Fibroblast of lung (primary cell): ENCODE measurements at places on chromosomes 1 and 21.

GRCh38 chr21:44005593-44005992 is 6.5 kb upstream of the TRAPPC10 start:
- DNase-seq, result no peak

- peak; percentile 50 for DNase-seq
Measured at GRCh38 chr1:85225624-85226380, 25.0 kb upstream of the SYDE2 start.

DNA sequence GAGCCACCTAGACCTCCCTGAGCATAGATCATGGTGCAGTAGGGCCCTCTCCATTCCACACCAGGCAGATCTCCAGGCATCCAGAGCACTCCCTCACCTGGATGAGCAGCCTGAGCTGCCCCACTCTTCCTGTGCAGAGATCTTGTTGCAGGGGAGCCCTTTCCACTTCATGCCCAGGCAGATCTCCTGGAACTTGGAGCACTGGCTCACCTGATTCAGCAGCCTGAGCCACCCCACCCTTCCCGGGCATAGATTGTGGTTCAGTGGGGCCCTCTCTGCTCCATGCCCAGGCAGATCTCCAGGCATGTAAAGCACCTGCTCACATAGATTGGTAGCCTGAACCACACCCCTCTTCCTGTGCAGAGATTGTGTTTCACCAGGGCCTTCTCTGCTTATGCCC is 78.0 kb downstream of the SEC16B start:
- no peak for DNase-seq

DNA sequence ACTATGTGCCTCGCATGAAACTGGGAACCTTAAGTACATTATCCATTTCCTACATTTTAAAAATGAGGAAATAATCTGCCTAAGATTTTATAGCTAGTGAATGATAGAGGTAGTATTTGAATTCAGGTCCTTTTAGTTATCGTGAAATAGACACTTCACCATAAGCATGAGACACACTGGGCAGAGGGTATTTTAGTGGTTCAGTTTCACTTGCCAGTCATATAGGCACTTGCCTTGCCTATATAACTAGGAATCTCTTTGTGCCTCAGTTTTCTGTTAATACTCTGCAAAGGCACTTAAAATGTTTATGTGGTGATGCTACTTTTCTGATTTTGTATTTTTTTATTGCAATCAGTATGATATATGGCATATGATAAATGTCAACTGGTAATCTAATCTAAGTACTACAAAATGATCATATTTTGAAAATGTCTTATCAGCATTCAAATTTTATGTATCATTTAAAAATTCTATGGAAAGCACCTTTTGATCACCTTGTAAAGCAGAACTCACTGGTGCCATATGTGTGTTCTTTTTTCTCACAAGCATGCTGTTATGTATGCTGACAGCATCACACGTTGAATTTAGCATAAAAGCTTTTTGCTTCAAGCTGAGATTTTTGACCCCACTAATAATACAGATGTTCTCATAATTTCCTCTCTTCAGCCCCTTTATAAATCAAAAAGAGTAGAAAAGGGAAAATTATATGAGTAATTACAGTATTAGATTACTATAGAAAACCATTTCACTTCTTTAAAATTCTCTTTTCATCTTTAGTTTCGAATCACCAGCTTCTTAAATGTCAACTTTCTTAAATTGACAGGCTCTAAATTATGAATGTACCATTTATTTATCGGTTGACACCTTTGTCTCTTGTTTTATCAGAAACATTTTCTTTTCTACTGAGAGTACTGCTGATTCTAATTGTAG is 52.6 kb downstream of the RPS6KC1 start:
- no peak for DNase-seq

GRCh38 chr1:85048296-85049064 is at the start of gene MCOLN3:
Gene MCOLN3, minus strand, starts transcription at chr1:85048500. Its CDS starts 3,140 bp downstream, at chr1:85045360.
- DNase-seq, result no peak

DNA sequence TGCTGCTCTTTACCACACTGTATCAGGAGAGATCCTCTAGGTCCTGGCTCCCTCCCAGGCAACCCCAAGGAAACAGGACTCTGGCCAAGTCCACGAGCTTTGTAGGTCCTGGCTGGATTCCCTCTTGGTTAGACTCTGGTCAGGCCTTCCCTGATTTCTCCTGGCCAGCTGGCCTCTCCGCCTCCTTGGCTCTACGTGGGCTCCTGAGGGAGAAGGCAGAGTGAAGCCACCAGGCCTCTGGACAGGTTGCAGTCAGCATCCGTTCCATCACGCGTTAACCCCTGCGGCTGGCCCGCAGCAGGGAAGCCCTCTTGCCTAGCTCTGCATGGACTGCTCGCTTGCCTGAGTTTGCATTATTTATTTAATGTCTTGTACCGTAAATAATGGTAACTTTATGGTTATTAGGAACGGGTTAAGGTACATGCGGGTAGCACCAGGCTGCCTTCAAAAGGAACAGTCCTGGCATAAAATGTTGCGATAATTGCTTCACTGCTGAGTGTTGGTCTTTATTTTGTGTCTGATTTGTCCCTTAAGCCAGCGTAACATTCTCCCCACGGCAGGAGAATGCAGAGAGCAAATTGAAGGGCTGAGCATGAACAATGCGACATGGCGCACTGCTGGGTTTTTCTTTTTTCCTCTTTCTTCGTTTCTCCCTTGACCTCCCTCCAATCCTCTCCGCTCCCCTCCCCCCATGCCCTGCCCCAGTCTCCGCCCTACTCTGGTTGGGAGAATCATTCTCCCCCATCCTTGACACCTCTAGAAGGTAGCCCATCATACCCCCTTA is 100.3 kb downstream of the RNF220 start:
- peak; percentile 65 for DNase-seq

DNA sequence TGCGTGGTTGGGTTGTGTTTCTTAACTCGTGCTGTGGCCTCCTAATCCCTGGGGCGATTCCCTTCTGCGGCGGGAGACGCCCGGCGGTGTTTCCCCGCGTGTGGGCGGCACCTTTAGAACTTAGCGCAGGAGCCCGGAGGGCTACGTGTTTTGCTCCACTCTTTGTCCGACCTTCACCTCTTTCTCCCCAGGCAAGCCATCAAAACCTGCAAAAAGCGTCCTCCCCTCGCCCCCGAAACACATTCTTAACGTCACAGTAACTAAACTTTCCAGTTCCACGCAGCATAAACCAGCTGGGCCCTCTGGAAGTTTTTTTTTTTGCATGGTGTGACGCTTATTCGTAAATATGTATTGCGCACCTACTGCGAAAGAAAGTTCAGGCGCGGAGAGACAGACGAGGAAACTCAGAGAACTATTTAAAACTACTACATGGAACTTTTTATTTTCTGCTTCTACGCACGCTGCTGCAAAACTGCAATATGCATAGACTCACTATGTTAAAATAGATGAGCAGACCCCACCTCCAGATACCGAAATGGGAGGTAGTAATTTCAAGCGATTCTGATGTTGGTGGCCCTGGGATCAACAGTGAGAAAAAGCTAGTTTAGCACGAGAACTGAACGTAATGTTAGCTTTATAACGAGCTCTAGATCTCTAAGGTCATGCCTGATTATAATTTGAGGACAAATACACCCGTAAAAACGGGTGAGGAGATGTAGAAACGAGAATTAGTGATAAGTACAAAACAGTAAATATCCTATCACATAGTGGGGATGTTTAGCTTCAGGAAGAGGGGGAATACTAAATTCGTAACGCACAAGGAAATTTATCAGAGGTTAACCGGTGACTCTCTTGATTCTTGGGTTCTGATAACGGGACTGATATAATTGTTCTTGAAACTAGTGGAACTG is 920 bp downstream of the MTR start:
- DNase-seq, result peak; percentile 57

GRCh38 chr1:68314151-68314780 is 81.9 kb upstream of the WLS start:
- DNase-seq, result no peak

- DNase-seq, result no peak
Measured at GRCh38 chr1:202798260-202798659, 10.0 kb downstream of the KDM5B start.
